ENCODE measurements at places on chromosomes 5 and 9. TPM values are rescaled to one million over a fixed set of nuclear protein-coding genes. Genes with fewer than 3 reads are reported as not detected.

FNIP1 gene
- total RNA-seq = 33.4 TPM

GRCh38 chr5:148810823-148811222, 15.6 kb upstream of the ADRB2 start:
- DNase-seq = no peak

- no peak for DNase-seq
Observed at GRCh38 chr5:171701100-171701541, 84.5 kb upstream of the SMIM23 start.

DNA sequence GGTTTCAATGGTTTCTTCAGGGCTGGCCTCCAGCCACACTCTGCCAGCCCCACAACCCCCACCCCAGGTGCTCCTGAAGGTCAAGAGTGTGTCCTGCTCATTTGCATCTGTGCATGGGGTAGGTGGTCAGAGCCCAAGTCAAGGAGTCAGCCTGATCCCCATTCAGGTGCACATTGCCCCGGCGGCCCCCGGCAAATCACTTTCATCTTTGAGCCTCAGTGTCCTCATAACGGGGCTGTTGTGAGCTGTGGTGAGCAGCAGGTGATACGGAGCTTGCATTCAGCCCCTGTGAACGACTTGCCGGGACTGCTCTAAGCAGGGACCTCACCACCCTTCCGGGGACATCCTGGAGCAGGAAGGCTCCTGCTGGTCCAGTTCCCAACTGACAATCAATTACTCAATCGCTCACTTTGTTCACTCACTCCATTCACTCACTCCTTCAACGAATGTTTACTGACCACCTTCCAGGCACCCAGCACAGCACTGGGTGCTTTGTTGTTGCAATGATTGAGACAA, 93.2 kb upstream of the CPEB4 start:
- no peak for DNase-seq

RANBP17 gene
- total RNA-seq = 4.5 TPM

DNA sequence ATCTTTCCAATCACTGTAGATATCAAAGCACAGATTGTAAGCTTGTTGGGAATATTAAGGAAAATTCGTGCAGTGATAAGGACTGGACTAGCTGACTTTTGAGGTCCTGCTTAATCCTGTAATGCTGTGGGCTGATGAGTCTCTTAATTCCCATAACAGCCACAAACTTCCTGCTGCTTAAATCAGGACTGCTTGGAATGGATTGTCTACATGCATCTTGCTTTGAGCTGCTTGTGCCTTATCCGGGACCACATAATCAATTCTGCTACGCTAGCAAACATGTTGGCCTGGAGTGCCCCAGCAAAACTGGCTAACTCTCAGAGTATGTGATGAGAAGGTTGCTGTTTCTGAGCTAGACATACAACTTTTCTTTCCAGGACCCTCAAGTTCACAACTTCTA, 79.6 kb downstream of the SNCAIP start:
- no peak for DNase-seq
